ENCODE measurements at places on chromosomes 4 and X. TPM values are rescaled to one million over a fixed set of nuclear protein-coding genes. Genes with fewer than 3 reads are reported as not detected.
A peak's percentile ranks its signal among the peaks of the same experiment; 100 is the strongest.

USP27X gene
- total RNA-seq = 0.81 TPM

APBB2 gene
- 31.9 TPM for total RNA-seq

FANCB gene
- total RNA-seq = 19.1 TPM

- no peaks in the 10 kb centered on the region for H3K4me1 ChIP-seq
- H3K27ac ChIP-seq = no peak overlapping the region
- DNase-seq = no peak
These were observed 59.6 kb upstream of the CASK start for GRCh38 chrX:41982953-41983352.

- H3K4me1 ChIP-seq = peaks cover 58% of the 10 kb centered on the region
- H3K27me3 ChIP-seq = no peaks in the 10 kb centered on the region
- peaks cover 6% of the 10 kb centered on the region for H3K36me3 ChIP-seq
- H3K27ac ChIP-seq = peak overlapping the region; percentile 95
- peak overlapping the region; percentile 87 for H3K4me3 ChIP-seq
- DNase-seq = no peak
These were observed 33.1 kb downstream of the GAB3 start for GRCh38 chrX:154717824-154718223.

GRCh38 chr4:100075056-100075455 lies 115.2 kb downstream of the DDIT4L start:
- no peak overlapping the region for H3K27ac ChIP-seq
- no peaks in the 10 kb centered on the region for H3K27me3 ChIP-seq
- H3K4me1 ChIP-seq = peaks cover 13% of the 10 kb centered on the region
- no peaks in the 10 kb centered on the region for H3K36me3 ChIP-seq
- no peak for DNase-seq

- H3K4me3 ChIP-seq = no peak overlapping the region
- DNase-seq = no peak
- H3K4me1 ChIP-seq = no peaks in the 10 kb centered on the region
- H3K27ac ChIP-seq = no peak overlapping the region
- H3K36me3 ChIP-seq = no peaks in the 10 kb centered on the region
These were observed 103.3 kb upstream of the RASGEF1B start for GRCh38 chr4:81574991-81575390.
